Melanocyte of skin (primary cell): ENCODE measurements at places on chromosomes 12 and 14. TPM values are rescaled to one million over a fixed set of nuclear protein-coding genes. Genes with fewer than 3 reads are reported as not detected.

The C3AR1 gene
- 0.69 and 1.1 TPM in 2 replicates for total RNA-seq

The SPX gene
- 1.7 and 1.8 TPM in 2 replicates for total RNA-seq

The RPGRIP1 gene
- total RNA-seq, result 0.34 TPM in 1 of 2 replicates, not detected in the other

The MYF5 gene
- not detected in 2 replicates for total RNA-seq

The USP44 gene
- total RNA-seq, result 0.33 and 0.46 TPM in 2 replicates

The PLD4 gene
- under 0.01 TPM in 1 of 2 replicates, not detected in the other for total RNA-seq

The LAG3 gene
- 0.34 TPM in 1 of 2 replicates, not detected in the other for total RNA-seq

The ASCL1 gene
- under 0.01 TPM in 1 of 2 replicates, not detected in the other for total RNA-seq

The C14orf39 gene
- total RNA-seq, result not detected in 2 replicates

The VASH1 gene
- total RNA-seq, result 1.3 and 2.9 TPM in 2 replicates

The VWF gene
- total RNA-seq, result 0.15 and 0.33 TPM in 2 replicates

The LRP6 gene
- total RNA-seq, result 30.6 and 56.7 TPM in 2 replicates
